ENCODE measurements at places on chromosomes 12 and 14.

DNA sequence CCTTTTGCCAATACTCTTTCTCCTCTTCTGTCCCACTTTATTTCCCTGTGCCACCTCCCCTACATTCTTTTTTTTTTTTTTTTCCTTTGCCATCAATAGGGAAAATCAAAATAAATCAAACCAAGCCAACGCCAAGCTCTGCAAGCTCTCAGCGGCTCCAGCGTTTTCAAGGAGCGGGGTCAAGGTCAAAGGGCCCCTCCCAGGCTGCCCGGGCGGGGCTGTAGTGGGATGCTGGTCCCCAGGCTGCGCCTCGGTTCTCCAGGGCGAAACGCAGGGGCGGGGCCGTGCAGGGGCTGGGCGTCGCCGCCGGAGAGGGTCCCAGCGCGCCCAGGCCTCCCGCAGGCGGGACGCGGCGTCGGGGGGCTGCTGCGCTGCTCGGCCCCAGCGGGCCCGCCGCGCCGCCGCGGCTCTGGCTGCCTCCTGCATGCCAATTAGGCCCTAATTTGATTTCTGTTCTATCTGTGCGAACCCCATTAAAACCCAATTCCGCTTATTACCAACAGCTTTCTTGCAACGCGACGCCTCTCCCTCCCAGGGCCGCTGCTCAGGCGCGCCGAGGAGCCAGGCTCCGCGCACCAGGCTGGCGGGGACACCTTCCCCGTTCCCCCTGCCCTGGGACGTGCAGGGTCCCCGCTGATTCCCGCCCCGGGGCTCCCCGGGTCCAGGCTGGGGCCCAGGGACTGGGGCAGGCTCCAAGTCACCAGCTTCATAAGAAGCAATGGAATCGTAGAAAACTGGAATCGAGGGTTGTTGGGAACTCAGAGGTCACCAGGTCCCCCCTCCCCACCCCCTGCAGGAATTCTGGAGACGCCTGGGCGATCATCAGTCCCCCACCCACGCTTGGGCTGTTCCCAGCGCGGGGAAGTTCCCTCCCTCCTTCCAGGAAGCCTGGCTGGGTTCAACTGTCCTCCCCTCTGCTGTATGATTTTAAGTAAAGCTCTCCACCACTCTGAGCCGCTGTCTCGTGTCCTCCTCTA, 50.7 kb upstream of the MAP1LC3B2 start:
- no peak for DNase-seq

DNA sequence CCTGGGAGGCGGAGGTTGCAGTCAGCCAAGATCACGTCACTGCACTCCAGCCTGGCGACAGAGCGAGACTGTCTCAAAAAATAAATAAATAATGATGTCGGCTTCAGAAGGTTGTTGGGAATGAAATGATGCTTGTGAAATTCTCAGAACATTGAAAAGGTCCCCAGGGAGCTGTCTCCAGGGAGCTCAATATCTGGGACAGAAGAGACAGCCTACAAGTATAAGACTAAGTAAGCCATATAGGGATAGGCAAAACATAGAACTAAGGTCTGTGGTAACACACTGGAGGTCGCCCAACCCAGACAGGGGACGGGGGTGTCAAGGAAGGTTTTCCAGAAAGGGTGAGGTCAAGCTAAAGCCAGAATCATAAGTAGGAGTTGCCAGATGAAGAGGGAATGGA, 29.5 kb upstream of the HSPB8 start:
- DNase-seq: no peak

DNA sequence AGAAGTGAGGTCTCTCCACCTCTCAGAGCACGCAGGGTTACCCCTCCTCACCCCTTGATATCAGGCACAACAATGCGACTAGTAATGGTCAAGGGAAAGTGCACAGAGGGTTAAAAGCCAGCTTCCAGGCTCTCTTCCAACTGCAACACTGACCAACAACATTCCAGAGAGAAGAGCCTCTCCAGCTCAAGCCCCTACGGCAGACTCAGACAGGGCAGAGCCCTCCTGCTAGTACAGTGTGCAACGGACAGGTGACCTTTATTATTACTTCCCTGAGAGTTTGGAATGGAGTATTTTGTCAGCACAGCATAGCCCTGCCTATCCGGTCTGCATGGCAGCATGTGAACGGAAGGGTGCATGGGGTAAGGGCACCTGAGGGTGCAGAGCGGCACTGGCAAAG, 73.0 kb downstream of the PTPN21 start:
- DNase-seq: no peak

DNA sequence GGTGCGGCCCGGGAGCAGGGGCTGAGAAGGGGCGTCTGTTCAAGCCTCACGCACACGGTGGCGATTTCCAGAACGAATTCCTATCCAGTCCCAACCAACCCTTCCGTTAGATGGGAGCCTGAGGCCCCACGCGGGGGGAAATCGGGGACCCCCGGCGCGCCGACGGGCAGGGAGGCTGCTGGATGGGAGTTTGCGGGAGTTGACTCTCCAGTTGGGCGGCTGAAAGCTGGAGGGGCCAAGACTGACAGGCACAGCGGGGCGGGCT, 9.8 kb downstream of the EXOC3L4 start:
- no peak for DNase-seq

DNA sequence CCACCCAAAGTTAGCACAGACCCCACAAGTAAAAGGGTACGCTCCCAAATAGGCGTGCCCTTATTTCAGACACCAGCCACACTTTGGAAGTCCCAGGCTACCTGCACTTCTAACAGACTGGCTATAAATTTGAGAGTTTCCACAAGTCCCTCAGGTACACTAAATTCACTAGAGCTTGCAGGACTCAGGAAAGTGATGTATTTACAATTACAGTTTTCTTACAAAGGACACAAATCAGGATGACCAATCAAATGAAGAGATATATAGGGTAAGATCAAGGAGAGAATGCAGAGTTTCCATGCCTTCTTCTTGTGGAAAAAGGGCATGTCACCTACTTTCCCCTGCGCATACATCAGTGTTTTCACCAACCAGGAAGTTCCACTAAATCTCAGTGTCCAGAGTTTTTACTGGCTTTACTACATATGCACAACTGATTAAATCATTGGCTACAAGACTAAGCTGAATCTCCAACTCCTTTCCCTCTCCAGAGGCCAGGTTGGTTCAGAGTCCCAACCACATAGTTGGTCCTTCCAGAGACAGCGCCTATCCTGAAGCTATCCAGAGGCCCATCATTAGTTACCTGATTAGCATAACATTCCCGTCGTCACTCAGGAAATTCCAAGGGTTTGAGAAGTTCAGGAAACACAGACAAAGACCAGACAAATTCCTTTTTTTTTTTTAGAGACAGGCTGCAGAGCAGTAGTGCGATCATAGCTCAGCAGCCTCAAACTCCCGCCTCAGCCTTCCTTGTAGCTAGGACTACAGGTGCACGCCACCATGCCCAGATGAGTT, 84.2 kb downstream of the DENND5B start:
- DNase-seq: no peak

DNA sequence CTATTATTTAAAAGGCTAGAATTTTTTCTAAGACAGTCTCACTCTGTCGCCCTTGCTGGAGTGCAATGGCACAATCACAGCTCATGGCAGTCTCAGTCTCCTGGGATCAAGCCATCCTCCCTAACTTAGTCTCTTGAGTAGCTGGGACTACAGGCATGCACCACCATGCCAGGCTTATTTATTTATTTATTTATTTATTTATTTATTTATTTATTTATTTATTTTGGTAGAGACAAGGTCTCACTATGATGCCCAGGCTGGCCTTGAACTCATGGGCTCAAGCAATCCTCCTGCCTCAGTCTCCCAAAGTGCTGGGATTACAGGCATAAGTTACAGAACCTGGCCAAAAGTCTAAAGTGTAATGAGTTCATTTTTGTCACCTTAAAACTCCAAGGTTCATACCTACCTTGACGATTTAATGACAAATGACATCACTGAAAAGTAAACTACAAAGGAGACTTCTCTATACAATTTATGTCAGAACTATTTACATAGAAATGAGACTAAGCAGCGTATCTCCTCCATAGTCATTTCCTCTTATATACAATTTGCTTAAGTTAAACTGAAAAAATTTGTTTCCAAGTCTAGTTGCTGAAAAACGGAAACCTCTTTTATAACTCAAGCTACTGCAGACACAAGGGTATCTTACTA, 78.2 kb downstream of the EPS8 start:
- DNase-seq: no peak

DNA sequence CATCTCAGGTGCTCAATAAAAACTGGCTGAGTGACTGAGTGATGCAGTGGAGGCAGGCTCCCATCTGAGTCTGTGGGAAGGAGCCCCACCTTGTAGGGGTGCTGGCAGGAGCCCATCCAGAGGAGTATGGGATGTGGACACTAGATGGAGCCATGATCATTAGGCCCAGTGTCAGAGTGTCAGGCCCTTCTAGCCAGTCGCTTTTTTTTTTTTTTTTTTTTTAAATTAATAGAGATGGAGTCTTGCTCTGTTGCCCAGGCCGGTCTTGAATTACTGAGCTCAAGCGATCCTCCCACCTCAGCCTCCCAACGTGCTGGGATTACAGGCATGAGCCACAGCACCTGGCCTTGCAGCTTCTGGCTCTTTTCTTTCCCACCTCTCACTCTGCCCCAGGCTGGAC, 11.5 kb downstream of the RITA1 start:
- peak; percentile 83 for DNase-seq

DNA sequence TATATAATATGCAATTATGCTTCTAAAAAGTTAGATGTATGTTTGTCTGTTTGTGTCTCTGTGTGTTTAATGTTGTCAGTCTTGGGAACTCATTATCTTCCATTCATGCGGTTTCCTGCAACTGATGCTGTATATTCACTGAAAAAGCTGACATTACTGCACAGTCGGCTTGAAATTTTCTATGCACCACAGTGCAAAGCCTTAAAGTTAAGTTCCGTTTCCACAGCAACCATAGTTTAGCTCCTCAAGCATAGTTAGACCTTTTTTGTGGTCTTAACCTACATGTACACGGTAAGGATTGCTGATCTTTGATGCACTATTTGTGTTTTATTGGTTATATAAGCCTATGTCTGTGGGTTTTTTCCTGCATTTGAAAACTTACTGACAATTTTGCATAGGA, 309.4 kb downstream of the KCNC2 start:
- DNase-seq: no peak

GRCh38 chr12:109987615-109988014, 8.6 kb downstream of the GIT2 start:
- no peak for DNase-seq

DNA sequence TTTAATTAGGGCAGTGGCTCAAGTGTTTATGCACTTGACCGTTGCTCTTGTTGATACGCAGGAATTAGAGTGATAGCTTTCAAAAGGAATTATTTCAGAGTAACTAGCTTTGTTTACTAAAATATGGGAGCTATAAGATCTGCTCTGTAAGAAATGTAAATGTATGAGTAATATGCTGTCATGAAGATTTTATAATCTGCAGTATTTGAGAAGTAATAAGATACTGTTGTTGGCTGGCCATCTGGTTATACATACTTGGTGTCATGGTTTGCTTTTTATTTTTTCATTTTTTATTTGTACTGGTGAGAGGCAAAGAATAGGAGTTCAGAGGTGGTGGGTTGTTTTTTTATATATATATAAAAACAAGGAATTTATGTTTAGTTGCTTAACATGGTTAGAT, 58.5 kb downstream of the PLXNC1 start:
- DNase-seq: no peak

- no peak for DNase-seq
These were observed 28.4 kb downstream of the SLC7A8 start for GRCh38 chr14:23154964-23155587.

- no peak for DNase-seq
These were observed 440.9 kb downstream of the NAV3 start for GRCh38 chr12:78271546-78271945.

DNA sequence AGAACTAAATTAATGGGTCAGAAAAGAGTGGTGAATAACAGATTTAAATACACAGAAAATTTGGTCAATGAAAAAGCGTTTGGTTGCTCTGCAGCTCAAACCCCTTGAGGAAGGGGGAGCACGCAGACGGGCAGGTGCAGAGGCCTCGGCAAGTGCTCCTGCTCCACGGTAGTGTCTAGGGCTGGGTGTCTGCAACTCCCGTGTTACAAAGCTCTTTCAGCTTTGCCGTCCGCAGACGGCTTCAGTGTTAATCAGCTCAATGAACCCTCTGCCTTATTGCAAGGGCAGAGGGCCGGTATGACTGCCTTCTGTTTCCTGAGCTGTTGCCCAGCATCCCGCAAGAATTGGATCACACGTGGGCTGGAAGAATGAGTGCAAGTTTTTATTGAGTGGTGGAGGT, 125.7 kb upstream of the TRHDE start:
- no peak for DNase-seq

- DNase-seq: no peak
These were observed 916.8 kb downstream of the GALC start for GRCh38 chr14:87076146-87076545.

- no peak for DNase-seq
These were observed 372.0 kb upstream of the ATP2B1 start for GRCh38 chr12:90080616-90081015.

DNA sequence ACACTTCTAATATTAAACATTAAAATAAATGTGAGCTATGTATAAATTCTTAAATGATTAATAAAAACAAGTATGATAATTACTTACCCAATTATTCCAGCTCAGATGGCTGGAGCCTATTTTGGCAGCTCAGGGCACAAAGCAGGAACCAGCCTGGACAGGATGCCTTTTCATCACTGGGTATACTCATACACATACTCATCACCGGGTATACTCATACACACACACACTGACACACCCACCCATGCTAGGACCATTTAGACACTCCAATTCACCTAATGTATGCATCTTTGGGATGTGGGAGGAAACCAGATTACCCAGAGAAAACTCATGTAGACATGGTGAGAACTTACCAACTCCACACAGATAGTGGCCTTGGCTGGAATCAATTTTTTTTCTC, 57.9 kb upstream of the CNOT2 start:
- DNase-seq: no peak

DNA sequence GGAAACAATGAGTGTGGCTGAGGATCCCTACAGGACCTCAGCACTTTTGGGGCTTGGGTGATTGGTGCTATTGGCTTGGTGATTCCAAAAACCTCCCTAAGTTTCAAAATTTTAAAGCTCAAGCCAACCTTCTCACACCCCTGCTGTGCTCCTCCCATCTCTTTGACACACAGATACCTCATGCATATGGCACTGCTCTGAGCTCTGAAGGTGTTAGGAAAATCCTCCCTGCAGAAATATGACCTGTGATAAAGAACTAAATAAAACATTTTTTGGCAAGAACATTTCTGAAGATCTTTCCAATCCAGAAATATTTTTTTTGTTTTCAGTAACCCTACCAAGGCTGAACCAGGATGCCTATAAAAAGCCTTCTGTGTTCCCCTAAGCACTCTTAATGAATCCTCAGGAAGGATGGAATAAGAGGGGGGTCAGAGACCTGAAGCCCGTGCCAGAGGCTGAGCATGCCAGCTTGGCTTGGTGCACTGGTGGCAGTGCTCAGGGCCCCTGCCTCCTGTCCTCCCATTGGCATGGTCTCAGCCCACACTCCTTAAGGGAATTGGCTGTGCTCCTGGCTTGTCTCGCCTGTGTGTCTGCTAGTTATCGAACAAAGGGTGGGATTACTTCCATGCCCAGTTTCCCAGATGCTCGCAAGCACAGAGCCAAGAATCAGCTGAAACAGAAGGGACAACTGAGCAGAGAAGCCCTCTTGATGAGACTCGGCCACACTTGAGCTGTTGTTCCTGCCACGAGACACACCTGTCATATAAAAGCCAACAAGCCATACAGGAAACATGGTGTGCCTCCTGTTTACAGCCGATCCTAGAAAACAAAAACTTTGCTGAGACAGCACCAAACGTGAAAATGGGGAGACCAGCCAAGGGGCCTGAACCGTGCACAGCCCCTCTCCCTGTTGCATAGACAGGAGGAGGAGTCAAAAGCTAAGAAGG, 132.7 kb upstream of the EEA1 start:
- DNase-seq: no peak
